ENCODE measurements at places on chromosomes 13 and 19. TPM values are rescaled to one million over a fixed set of nuclear protein-coding genes. Genes with fewer than 3 reads are reported as not detected.

CYP2A6 gene
- total RNA-seq = 0.64 TPM

TMEM59L gene
- total RNA-seq = not detected

PDX1 gene
- not detected for total RNA-seq

SIAH3 gene
- total RNA-seq = under 0.01 TPM

FGF22 gene
- not detected for total RNA-seq

ZNF625 gene
- 4.4 TPM for total RNA-seq

HSD11B1L gene
- 0.26 TPM for total RNA-seq

ZFR2 gene
- not detected for total RNA-seq

GNA15 gene
- 3.7 TPM for total RNA-seq

CTXN1 gene
- total RNA-seq = 7.2 TPM

ALKBH7 gene
- 26.8 TPM for total RNA-seq

SSC5D gene
- 22.5 TPM for total RNA-seq

ZNF587 gene
- total RNA-seq = 54.2 TPM

VSTM2B gene
- total RNA-seq = not detected

ZNF439 gene
- 19.8 TPM for total RNA-seq

B3GNT8 gene
- total RNA-seq = 0.83 TPM

Data from uterus (tissue), 4 donors.